ENCODE measurements at places on chromosomes 7 and 10.

- no peak for DNase-seq
Observed at GRCh38 chr10:13972609-13973008, 358.1 kb downstream of the FRMD4A start.

GRCh38 chr10:62501547-62501946 lies 127.4 kb downstream of the ZNF365 start:
- no peak for DNase-seq

GRCh38 chr10:6320320-6321010 lies 117.7 kb downstream of the PFKFB3 start:
- DNase-seq, result no peak

DNA sequence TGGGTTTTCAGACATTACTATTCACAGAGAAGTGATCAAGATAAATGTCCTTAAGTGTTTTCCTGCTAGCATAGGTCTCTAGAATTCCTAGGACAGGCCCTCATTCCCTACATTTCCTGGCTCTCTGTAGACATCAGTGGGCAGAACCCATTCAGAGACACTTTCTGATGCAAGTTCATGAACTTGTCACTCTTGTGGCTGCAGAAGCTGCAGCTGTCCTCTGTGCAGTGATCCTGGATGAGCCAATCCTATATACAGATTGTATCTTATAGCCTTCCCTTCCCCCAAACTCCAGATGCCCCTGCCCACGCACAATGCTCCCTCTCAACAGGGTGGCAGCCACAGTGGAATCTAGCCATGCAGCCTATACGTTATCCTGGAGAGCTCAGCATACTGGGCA lies 12.6 kb upstream of the GRB10 start:
- no peak for DNase-seq

DNA sequence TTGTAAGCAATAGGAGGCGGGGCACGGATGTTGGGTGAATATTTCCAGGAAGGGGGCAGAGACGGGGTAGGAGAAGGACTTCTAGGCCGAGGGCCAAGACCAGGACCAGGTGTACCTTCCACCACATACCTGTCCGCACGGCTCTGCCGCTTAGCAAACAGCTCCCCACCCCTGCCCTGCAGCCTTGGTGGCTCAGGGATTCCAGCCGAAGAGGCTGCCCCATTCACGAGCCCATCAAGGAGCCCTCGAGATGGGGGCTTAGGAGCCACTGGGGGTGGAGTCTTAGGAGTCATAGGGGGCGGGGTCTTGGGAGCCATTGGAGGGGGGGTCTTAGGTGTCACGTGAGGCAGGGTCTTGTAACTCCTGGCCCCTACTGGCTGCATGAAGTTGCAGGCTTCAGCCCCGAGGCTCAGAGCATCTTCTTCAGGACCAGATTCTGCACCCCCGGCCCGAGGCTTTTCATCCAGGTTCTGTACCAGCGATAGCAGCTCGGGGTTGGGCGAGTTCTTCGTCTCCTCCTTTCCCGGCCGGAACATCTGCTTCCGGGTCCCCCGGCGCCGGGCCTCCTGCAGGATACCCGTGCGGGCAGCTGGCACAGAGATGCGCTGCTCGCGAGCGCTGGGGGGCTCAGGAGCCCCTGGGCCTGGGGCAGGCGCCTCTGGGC lies 6.1 kb upstream of the MYOZ1 start:
- DNase-seq, result no peak

GRCh38 chr10:126321440-126321839 lies 66.8 kb downstream of the ADAM12 start:
- no peak for DNase-seq

- no peak for DNase-seq
Observed at GRCh38 chr10:126398924-126399323, 10.6 kb upstream of the ADAM12 start.

Data from dermis microvascular lymphatic vessel endothelial cell (primary cell).